ENCODE measurements at places on chromosomes 6 and 20. TPM values are rescaled to one million over a fixed set of nuclear protein-coding genes. Genes with fewer than 3 reads are reported as not detected.

The HLA-DOB gene
- total RNA-seq, result 0.46 TPM

The RAB44 gene
- total RNA-seq, result 0.11 TPM

The MOXD1 gene
- 2.3 TPM for total RNA-seq

DNA sequence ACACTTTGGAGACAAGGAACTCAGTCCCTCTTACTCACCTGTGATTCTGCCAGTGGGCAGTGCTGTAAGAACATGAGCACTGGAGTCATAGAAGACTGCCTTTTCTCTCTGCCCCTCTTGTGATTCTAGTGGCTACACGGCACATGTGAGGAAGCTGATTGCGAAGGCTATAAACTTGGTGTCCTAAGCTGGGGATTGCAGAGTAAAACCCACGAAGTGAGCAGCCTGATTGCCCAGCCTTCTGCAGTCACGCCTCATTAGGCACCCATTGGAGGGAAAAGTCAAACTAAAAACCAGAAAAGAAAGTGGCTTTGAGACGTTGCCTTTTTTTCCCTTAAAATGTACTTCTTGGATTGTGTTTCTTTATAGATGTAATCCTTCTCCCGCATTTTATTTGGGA lies 748.4 kb upstream of the CHD6 start:
- no peak overlapping the region for H3K27ac ChIP-seq
- no peaks in the 10 kb centered on the region for H3K36me3 ChIP-seq
- H3K4me1 ChIP-seq, result peaks cover 13% of the 10 kb centered on the region
- no peak overlapping the region for H3K4me3 ChIP-seq

The SLC17A1 gene
- not detected for total RNA-seq

The NR2E1 gene
- total RNA-seq, result not detected

DNA sequence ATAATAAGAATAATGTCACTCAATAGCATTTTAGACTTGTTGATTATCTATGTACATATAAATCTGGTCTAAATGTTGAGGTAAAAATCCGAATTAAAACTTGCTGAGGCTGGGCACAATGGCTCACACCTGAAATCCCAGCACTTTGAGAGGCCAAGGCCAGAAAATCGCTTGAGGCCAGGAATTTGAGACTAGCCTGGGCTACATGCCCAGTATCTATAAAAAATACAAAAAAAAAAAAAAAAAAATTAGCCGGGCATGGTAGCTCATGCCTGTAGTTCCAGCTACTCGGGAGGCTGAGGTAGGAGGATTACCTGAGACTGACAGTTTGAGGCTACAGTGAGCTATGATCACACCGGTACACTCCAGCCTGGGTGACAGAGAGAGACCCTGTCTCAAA lies 34.2 kb upstream of the SUPT3H start:
- no peak overlapping the region for H3K27ac ChIP-seq
- no peak overlapping the region for H3K4me3 ChIP-seq
- no peaks in the 10 kb centered on the region for H3K36me3 ChIP-seq
- no peak for DNase-seq

- peaks cover 42% of the 10 kb centered on the region for H3K4me1 ChIP-seq
- no peak overlapping the region for H3K4me3 ChIP-seq
- peak overlapping the region; percentile 78 for H3K27ac ChIP-seq
- DNase-seq, result no peak
These were observed 186.0 kb upstream of the POU3F2 start for GRCh38 chr6:98648211-98648914.

The ADTRP gene
- total RNA-seq, result 0.98 TPM

- H3K27ac ChIP-seq, result no peak overlapping the region
- peaks cover 5% of the 10 kb centered on the region for H3K36me3 ChIP-seq
- H3K4me3 ChIP-seq, result no peak overlapping the region
- peaks cover 3% of the 10 kb centered on the region for H3K4me1 ChIP-seq
- H3K27me3 ChIP-seq, result no peaks in the 10 kb centered on the region
These were observed 489.5 kb upstream of the CITED2 start for GRCh38 chr6:139863964-139864363.

- no peaks in the 10 kb centered on the region for H3K36me3 ChIP-seq
- H3K4me3 ChIP-seq, result no peak overlapping the region
- H3K27me3 ChIP-seq, result no peaks in the 10 kb centered on the region
- no peak overlapping the region for H3K27ac ChIP-seq
- H3K4me1 ChIP-seq, result no peaks in the 10 kb centered on the region
These were observed 163.4 kb upstream of the CEP162 start for GRCh38 chr6:84390851-84391250.

Measured in WTC11 (cell line).